ENCODE measurements at places on chromosomes 7 and 10.

GRCh38 chr10:33487014-33487776 is 152.7 kb upstream of the NRP1 start:
- DNase-seq, result no peak

DNA sequence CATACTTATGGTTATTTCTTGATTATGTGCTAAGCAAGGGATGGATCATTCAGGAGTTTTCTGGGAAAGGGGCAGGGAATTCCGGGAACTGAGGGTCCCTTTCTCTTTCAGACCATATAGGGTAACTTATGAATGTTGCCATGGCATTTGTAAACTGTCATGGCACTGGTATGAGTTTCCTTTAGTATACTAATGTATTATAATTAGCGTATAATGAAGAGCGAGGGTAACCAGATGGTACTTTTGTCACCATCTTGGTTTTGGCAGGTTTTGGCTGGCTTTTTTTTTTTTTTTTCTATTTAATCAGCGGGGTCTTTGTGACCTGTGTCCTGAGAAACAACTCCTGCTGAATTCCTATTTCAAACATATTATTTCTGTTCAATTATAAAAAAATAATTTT is 237.6 kb upstream of the PTER start:
- DNase-seq, result no peak

- peak; percentile 18 for DNase-seq
These were observed 8.0 kb upstream of the BEND7 start for GRCh38 chr10:13536674-13537366.

- peak; percentile 20 for DNase-seq
These were observed 74.0 kb upstream of the AFAP1L2 start for GRCh38 chr10:114478281-114478680.

DNA sequence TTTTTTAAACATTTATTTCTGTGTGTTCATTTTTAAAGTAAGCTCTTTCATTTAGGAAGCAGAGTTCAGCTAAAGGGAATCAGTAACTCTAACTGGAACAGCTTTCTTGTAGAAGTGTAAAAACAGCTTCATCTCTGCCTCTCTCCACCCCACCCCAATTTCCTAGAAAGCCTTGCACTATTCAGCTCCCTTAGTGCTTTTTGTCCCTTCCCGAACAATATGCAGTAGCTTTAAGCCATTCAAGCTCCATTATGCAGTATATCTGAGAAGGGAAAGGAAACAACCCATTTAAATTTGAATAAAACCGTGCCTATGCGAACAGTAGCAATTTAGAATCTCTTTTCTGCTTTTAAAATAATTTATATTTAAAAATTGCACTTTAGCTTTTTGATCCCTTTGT is 134.5 kb downstream of the TRIL start:
- no peak for DNase-seq

GRCh38 chr10:67302701-67303100 is 376.9 kb downstream of the LRRTM3 start:
- DNase-seq, result no peak

DNA sequence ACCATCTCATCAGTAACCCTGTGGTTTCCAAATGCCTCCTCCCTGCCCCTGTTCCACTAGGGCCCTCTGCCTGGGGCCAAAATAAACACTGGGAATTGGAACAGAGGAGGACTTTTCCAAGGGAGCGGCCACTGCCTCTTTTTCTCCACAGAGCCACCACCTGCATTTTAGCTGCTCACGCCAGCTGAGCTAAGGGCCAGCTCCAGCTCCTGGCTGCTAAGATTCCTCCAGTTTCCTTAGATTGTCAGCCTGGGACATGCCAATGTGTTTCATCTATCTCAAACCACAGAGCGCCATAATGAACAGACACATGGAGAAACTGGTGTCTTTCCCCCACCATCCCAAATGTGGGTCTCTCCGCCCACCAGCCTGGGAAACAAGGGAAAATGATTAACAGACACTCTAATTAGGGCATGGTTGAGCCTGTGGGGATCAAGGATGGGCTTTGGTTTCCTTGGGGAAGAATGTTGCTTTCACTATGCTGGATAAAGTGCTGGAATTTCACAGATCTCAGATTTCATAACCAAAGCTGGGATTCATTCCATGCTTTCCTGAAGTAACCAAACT is 52.2 kb downstream of the ASB13 start:
- peak; percentile 82 for DNase-seq

DNA sequence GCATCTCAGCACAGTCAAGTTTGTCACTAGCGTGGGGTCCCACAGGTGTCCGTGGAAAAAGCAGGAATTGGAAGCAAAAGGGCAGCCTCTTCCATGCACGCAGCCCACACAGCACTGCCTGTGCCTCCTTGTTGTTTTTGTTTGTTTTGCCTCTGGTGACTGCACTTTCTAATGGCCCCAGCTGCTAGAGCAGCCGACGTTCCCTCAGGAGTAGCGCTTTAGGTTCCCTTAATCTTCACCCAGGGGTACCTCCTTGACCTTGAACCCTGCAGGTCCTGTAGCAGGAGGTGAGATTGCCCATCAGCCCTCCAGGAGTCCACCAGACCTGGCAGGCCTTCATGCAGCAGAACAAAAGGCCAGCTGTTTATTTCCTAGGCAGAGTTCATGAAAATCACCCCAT is 210.1 kb downstream of the CACNB2 start:
- DNase-seq, result no peak
